ENCODE measurements at places on chromosomes 5 and 9.

DNA sequence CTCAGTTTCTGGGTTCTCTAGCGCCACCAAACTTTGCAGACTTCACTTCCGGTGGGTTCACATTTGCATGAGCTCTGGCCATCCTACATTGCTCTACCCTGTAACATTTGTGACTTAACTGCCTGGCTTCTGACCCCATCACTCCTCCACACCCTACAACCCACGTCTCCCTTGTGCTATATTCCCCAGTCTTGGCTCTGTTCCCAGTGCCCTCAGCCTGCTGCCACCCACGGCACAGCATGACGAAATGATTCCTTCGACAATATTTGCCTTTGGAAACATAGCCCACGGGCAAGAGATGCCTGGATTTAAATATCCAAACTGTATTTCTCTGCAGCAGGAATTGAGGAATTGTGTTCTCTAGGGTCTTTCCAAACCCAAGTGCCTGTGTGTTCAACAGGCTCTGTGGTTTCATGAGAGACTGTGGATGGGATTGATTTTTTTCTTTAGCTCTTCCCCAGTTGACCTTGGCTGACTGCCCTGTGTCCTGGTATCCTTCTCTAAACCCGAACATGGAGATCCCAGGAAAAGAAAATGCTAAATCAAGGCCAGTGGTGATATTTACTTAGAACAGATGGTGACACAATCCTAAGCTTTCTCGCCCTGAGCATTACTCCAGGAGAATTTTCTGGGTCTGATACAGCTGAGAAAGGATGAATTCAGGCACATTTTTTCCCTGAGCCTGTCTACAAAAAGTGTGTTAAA lies 44.4 kb upstream of the GRIA1 start:
- no peaks in the 10 kb centered on the region for H3K36me3 ChIP-seq
- H3K27me3 ChIP-seq: no peaks in the 10 kb centered on the region
- H3K4me3 ChIP-seq: no peak overlapping the region
- H3K27ac ChIP-seq: no peak overlapping the region

DNA sequence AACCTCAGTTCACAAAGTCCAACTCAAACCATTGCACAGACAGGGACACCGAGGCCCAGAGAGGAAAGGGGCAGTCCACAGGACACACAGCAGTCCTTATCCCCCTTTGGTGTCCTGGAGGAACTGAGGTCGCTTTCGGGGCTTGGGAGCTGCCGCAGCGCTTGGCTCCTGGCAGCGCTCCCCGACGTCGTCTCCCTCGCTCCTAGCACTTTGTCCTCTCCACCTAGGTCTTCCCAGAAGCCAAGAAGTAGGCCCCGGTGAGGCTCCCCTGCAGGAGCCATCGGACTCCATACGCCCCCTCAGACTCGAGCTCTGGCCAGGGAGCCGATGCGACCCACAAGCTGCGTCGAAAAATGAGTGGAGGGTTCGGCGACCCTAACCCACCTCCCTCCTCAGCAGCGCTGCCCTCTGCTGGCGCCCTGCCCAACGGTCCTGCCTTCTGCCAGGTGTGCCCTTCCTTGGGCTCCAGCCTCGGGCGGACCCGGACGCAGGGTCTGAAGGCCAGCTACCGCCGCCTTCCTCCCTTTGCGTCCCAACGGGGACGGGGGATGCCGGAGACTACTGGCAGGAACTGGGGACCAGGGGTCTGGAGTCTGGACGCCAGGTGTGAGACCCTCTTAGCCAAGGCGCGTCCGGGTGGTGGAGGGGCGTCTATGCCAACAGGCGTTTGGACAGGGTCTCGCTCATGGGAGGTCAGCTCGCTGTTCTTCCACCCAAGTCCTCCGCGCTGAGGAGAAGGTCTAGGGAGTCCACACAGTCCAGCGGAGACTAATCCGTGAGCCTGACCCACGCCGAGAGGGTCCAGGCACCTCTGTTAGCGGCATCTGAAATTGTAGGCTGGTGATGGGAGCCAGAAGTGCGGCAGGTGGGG lies 2.1 kb upstream of the PRDM12 start:
- DNase-seq: no peak
- peaks cover 92% of the 10 kb centered on the region for H3K27me3 ChIP-seq
- no peaks in the 10 kb centered on the region for H3K36me3 ChIP-seq
- H3K4me3 ChIP-seq: no peak overlapping the region
- H3K27ac ChIP-seq: no peak overlapping the region

DNA sequence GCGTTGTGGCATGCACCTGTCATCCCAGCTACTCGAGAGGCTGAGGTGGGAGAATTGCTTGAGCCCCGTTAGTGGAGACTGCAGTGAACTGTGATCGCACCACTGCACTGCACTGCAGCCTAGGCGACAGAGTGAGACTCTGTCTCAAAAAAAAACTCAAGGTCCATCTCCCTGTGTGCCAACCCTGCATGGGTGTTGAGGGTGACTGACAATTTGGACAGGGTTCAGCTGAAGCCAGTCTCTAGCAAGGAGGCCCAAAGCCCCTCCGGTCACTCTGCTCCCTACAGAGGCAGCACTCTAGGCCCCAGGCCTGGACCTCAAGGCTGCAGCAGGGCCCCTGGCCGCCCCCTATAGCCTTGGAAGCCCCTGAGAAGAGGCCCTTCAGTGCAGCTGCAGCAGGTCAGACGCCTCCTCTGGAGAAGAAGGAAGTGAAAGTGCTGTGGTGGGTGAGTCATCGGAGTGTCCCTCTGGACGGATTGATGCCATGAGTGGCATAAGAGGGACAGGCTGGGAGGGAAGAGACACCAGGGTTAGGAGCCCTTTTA lies 39.2 kb upstream of the NEK6 start:
- peak; percentile 78 for DNase-seq
- no peak overlapping the region for H3K4me3 ChIP-seq
- H3K36me3 ChIP-seq: no peaks in the 10 kb centered on the region
- H3K4me1 ChIP-seq: peaks cover 4% of the 10 kb centered on the region
- H3K27me3 ChIP-seq: no peaks in the 10 kb centered on the region

DNA sequence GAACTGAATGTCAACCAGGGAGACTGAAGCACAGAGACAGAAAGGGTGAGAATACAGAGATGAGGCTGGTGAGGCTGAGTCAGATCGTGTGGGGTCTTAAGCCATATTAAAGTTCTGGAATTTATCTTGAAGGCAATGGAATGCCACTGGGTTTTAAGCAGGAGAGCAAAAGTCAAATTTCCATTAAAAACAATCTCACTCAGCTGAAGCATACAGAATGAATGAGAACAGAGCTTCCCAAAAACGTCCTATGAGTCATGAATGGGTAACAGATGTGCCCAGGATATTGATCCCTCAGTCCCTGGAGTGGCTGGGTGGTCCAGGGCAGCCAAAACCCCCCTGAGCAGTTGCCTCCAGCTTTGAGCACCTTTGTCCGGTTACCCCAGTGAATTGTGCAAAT lies 44.9 kb downstream of the PFDN1 start:
- H3K27me3 ChIP-seq: no peaks in the 10 kb centered on the region
- peaks cover 36% of the 10 kb centered on the region for H3K4me1 ChIP-seq
- no peaks in the 10 kb centered on the region for H3K36me3 ChIP-seq
- H3K27ac ChIP-seq: peak overlapping the region; percentile 27

DNA sequence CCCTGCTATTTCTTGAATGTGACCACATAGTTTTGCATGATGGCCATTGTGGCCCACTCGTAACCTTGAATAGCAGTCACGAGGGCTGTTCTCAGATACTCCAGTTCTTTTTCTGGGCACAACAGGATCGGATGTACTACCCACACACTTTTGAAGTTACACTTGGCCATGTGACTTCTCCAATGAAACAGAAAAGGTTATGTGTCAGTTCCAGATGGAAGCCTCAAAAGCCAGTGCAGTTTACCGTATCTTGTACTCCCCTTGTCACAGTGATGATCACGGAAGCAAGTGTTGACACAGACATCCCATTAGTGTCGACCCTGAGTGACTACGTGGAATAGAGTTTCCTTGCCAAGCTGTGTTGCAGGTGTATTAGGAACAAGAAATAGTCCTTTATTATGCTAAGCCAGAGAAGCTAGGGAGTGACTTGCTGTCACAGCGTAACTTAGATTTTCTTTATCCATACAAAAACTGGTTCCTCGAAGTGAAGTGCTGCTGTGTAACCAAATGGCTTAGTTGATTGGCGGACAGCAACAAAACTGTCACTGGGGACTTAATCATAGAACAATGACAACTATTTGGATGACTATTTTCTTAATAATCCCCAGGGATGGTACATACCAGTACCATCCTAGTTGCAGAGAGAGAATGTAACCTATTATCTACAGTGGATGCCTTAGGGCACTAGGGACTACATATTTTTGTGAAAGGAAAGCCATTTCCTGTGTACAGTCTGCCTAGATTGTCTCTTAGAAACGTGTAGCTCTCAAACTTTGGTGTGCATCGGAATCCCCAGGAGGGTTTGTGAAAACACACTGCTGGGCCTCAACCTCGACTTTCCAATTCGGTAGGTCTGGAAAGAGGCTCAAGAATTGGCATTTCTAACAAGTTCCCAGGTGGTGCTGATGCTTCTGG lies 90.1 kb upstream of the DMRT1 start:
- peaks cover 35% of the 10 kb centered on the region for H3K4me1 ChIP-seq
- no peaks in the 10 kb centered on the region for H3K36me3 ChIP-seq
- peak; percentile 56 for DNase-seq
- no peaks in the 10 kb centered on the region for H3K27me3 ChIP-seq

DNA sequence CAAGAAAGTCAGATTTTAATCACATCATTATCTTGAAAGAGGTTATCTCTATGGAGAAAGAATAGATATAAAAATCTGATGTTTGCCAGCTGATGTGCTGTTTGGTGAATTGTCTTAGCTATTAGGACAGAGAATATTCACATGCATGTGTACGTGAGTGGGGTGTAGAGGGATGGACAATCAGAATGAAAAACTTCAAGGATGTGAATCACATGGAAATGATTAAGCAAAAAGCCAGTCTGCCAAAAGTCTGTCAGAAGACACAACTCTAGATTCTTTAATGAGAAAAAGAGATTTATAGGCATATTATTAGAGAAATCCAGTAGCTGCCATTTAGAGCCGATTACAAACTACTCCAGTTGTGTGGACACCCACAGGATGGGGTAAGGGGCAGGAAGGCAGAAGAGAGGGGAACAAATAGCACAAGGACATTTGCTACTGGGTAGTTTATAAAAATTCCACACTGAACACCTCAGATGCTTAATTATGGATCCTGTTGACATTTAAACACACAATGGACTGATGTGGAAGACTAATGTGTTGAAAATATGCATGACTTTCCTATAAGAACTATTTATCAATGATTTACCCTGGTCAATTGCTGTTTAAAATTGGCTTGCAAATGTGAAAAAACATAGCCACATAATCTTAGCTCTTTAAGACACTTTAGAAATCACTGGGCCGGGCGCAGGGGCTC lies 127.4 kb downstream of the PTTG1 start:
- peak; percentile 23 for DNase-seq
- no peaks in the 10 kb centered on the region for H3K27me3 ChIP-seq
- H3K4me3 ChIP-seq: no peak overlapping the region
- no peaks in the 10 kb centered on the region for H3K36me3 ChIP-seq
- peaks cover 8% of the 10 kb centered on the region for H3K4me1 ChIP-seq

DNA sequence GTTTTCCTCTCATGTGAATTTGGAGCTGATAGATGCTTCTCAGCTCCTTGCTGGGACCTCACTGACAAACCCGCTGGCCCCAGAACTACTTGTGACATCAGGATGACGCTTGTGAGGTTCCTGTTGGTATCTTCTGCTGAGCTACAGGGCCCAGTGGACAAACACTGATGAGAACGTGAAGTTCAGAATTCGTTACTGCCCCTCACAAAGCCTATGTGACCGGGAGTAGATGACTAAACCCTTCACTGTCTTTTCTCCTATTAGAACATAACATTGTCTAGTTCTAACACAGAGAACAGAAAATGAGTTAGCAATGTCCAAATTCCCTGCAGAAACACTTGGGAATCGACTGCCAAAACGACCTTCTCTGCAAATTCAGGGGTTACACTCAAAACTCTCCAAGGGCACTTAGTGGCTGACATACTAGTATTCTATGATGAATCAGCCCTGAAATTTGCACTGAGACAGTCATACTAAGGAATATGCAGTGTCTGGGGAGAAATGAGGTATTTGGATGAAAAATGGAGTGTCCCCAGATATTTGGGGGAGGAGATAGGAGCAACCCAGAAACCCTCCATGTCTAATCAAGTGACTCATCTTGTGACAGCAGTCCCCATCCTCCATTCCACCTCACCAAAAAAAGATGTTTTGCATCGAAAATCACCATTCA lies 143.2 kb upstream of the TRIM32 start:
- DNase-seq: peak; percentile 92
- no peaks in the 10 kb centered on the region for H3K36me3 ChIP-seq
- peak overlapping the region; percentile 35 for H3K4me3 ChIP-seq
- H3K4me1 ChIP-seq: peaks cover 46% of the 10 kb centered on the region
- peak overlapping the region; percentile 88 for H3K27ac ChIP-seq
- no peaks in the 10 kb centered on the region for H3K27me3 ChIP-seq

GRCh38 chr9:37218800-37219425 lies 98.5 kb downstream of the ZCCHC7 start:
- no peaks in the 10 kb centered on the region for H3K36me3 ChIP-seq
- H3K4me1 ChIP-seq: peaks cover 27% of the 10 kb centered on the region
- H3K27ac ChIP-seq: no peak overlapping the region

- peak; percentile 98 for DNase-seq
- H3K4me3 ChIP-seq: no peak overlapping the region
- H3K4me1 ChIP-seq: peaks cover 24% of the 10 kb centered on the region
- H3K36me3 ChIP-seq: no peaks in the 10 kb centered on the region
- H3K27me3 ChIP-seq: no peaks in the 10 kb centered on the region
- H3K27ac ChIP-seq: peak overlapping the region; percentile 66
Observed at GRCh38 chr5:132363431-132364112, 5.9 kb upstream of the SLC22A5 start.

- no peak overlapping the region for H3K4me3 ChIP-seq
- no peaks in the 10 kb centered on the region for H3K36me3 ChIP-seq
- no peaks in the 10 kb centered on the region for H3K27me3 ChIP-seq
- no peak for DNase-seq
Observed at GRCh38 chr5:17709011-17709710, 74.9 kb downstream of the TAF11L14 start.

DNA sequence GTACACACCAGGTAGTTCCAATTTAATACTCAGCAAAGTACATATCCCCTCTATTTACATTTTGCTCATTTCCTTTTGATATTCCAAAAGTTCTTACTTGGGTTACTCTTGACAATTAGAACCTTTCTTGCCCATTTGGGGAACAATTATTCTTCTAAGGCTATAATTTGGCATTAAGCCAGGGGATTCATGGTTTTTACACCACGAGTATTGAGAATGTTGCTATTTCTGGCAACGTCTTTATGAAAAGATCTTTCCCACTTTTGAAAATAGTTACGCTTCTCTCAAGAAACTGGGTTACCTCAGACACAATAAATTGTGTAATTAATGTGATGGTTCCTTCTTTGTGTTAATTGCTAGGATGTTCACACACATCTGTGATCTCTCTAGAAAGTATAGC lies 11.5 kb upstream of the CAAP1 start:
- H3K36me3 ChIP-seq: peaks cover 30% of the 10 kb centered on the region
- no peaks in the 10 kb centered on the region for H3K27me3 ChIP-seq
- no peak overlapping the region for H3K27ac ChIP-seq
- no peak overlapping the region for H3K4me3 ChIP-seq

All from GM23248 (cell line).